ENCODE measurements at places on chromosomes 12 and 14.

- no peak for DNase-seq
Measured at GRCh38 chr12:23055004-23055403, 430.0 kb downstream of the ETNK1 start.

DNA sequence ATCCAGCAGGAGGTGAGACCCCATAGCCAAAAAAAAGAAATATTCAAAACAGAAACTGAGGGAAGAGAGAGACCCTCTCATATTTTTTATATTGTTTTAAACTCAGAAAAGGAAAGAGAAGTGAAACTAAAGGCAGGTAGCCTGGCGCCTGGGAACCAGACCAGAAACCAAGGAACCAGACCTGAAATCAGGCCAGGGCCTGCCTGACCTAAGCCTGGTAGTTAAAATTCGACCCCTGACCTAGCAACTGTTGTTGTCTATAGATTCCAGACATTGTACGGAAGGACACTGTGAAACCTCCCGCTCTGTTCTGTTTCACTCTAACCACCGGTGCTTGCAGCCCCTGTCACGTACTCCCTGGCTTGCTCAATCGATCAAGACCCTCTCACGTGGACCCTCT, 38.5 kb upstream of the CD163 start:
- no peak for DNase-seq

DNA sequence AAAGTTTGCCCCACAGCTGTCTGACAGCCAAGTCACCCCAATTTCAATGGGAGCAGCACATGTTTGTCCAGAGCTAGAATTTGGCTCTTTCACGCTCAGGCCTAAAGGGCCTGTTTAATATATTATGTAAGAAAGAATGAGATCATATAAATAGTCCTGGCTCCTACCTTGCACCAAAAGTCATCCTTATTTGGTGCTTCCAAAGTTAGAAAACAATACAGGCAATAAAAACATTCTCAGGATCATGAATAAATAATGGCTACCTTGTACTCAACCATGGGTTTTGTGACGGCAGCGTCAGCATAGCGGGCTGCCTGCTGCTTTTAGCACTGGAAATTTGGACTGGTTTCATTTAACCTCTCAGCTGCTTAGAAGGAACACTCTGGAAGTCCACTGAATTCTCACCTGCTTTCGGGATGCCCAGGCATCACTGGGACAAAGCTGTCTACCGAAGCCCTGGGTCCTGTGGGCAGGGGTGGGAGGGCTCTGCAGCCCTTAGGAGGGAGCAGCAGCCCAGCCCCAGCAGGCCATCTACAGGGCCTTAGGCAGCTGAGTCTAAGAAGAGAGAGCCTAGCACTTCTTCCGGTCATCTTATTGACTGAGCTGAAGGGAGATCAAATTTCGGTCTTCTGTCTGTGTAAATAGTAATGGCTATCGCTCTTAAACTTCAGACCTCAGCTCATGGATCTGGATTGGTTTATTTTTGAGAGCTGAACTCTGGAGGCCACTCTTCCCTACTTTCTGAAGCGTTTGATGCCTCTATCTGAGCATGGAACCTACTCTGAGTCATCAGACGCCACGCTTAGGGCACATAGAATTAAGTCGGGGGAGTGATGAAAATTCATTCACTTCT, 106.5 kb downstream of the SAMD4A start:
- no peak for DNase-seq

GRCh38 chr12:57844709-57845477, 1.6 kb downstream of the CTDSP2 start:
- peak; percentile 31 for DNase-seq

DNA sequence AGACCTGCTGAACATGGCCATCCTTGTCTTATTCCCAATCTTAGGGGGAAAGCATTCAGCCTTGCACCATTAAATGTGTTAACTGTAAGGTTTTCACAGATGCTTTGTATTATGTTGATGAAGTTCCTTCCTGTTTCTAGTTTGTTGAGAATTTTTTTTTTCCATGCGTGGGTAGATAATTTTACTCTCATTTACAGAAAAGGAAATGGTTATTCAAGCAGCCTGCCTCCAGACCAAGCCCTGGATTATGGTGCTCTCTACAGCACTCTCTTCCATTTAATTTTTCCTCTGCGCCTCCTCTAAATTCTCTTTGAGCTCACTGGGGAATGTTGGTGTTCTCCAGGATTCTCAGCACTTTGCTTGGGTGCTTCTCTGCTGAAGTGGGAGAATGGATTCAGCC, 179.3 kb upstream of the PZP start:
- DNase-seq = no peak

- DNase-seq = no peak
Measured at GRCh38 chr12:12616512-12617310, 5.0 kb downstream of the CREBL2 start.

DNA sequence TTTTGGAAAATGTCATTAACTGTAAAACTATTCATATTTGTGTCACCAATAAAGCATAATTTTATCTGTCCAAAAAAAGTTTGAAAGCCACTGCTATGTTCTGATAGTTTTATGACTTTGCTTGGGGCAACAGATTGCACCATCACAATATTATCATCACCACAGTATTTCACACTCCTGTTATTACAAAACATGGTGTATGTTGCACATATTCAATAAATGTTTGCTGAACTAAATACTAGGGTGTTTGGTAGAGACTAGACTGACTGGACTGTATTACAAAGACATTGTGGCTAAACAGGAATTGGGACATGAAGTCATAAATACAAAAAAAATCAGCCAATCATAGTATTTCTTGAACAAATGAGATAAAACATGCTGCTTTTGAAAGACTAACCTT, 55.1 kb downstream of the PAWR start:
- DNase-seq = no peak

Data from activated CD4-positive, alpha-beta T cell treated with anti-CD3 and anti-CD28 coated beads, Interleukin-2, Interleukin-4, amounts not matched to agents 100 ng/mL and 50 ng/mL, durations not matched to agents 16 hours and 8 hours (primary cell).